ENCODE measurements at places on chromosomes 5 and 9.
A peak's percentile ranks its signal among the peaks of the same experiment; 100 is the strongest.

DNA sequence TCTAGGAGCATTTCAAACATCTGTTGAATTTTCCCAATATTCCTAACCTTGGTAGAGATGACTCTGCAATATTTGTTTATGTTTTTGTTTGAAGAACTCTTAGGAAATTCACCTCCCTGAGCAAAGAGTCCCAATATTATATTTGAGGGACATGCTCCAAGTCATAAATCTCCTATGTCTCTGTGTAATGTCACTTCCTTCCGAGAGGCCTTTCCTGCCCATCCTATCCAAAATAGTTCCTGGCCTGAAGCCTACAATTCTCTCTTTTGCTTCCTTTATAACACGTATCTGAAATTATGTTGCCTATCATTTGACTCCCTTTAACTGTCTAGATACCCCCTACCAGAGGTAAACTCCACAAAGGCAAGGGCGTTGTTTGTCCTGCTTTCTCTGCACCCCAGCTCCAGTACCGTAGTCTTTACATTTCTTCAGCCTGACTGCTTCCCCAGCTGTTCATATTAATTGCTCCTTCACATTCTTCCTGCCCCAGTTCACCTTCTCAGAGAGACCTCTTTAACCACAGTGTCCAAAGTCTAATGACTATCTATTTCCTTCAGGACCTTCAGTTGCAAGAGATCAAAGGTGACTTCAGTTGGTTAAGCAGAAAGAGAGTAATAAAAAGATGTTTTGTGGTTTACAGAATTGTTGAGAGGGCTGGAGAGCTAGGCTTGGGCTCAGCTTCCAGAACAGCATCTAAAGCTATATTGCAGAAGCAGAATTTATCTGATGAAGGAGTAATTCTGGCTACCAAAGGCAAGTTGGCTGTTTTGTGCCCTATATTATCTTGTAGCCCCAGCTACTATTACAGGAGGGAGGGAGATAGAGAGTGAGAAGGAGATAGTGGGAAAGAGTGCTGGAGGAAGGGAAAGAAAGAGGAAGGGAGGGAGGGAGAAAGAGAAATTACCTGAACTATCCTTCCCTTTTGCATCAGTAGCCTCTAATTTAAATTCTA lies 109.3 kb upstream of the TMEM161B start:
- DNase-seq = no peak

GRCh38 chr5:151270599-151270998 lies 17.6 kb downstream of the GM2A start:
- DNase-seq = no peak

GRCh38 chr5:18114151-18114757 lies 480.0 kb downstream of the TAF11L14 start:
- no peak for DNase-seq

DNA sequence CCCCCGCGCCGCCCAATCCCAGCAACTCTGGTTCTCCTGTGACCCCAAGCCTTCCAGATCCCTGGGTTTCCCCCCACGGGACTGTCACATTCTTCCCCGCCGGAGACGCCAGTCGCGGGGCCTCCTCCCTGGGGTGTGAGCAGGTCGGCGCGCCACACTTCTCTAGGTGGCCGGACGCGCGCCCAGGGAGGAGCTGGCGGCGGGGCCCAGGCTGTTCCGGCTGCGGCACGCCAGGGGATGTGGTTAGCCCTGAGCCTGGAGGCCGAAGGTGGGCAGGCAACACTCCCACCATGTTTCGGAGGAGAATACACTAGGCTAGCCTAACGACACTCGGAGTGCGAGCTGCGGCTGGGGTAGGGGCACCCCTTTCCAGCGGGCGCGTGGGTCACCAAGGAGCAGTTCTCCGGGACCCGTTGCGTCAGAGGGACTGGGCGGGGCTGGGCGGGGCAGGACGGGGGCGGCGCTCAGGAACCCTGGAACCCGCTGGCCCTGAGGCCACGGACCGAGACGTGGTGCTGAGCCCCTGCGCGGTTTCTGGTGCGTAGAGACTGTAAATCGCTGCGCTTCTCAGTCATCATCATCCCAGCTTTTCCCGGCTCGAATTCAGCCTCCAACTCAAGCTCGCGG lies at the start of gene SLC27A6:
Gene SLC27A6 (plus strand): TSS at position 478 of the 627 bp plus-strand sequence. CDS start 650 bp downstream, outside the sequence.
- DNase-seq = peak; percentile 14

GRCh38 chr9:76086539-76086938 lies 196.1 kb downstream of the PCSK5 start:
- DNase-seq = no peak

GRCh38 chr5:135133698-135134515 lies 99.9 kb upstream of the PITX1 start:
- DNase-seq = no peak

- DNase-seq = no peak
Observed at GRCh38 chr5:121979691-121980090, 17.9 kb downstream of the SRFBP1 start.

GRCh38 chr5:89097103-89097502 lies 214.1 kb upstream of the MEF2C start:
- DNase-seq = no peak

DNA sequence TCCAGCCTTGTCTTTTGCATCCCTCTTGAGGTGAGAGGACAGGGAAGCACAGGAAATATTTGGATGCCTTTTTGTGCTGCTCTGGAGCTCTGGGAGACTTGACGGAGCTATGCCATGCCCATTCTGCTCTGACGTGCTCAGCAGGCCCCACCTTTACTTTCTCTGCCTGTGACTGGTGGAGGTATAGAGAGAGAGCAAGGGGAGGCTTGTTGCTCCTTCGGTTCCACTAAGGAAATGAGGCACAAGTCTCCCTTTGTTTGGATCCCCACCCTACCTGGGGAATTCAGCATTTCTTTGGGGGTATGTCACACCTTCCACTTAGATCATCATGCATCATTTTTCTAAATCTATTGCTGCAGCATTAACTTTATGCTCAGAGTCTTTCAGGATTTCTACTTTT lies 121.8 kb upstream of the CNTLN start:
- no peak for DNase-seq

DNA sequence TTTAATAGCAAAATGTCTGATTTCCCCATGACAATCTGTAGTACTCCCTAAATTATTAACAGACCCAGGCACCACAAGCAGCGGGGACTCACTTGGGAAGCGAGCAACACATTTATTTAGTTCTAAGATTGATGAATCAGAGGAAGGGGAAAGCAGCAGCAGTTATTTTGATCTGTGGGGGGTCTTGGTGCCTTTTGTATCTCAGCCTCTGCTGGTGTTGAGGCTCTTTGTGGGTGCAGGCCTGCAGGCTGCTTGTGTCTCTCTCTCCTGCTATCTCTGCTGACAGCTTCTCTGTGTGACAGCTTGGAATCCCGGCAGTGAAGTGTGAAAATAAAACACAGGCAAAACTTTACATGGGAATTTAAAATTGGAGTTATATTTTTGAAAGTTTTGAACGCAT lies 878.2 kb upstream of the DMAC1 start:
- DNase-seq = no peak

DNA sequence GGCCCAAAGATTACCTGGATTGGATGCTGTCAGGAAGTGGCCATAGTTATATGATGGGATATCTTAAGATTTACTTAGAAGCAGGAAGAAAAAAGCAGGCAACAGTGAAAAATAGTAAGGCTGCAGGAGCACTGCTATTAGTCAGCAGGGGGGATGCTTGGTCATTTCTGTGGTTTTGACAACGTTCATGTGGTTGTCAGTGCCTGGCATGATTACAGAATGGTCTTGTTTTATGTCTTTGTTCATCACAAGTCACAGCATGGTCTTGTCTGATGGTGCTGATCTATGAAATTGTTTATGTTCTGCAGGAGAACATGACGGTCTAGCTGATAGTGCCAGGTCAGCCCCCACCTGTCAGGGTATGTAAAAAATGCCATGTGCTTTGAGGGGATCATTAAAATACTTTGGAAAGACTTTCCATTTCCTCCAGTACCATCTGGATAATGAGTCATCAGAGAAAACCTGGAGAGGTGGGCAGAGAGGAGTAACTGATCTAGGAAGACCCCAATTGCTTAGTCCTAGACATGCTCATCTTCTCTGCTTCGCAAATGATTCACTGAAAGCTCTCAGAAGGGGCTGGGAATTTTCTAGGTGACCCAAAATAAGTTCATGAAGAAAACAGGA lies 48.5 kb downstream of the PLGRKT start:
- peak; percentile 71 for DNase-seq

- peak; percentile 70 for DNase-seq
Observed at GRCh38 chr9:2093920-2094597, 78.9 kb downstream of the SMARCA2 start.

- DNase-seq = no peak
Observed at GRCh38 chr5:64685866-64686265, 4.4 kb upstream of the SHISAL2B start.

DNA sequence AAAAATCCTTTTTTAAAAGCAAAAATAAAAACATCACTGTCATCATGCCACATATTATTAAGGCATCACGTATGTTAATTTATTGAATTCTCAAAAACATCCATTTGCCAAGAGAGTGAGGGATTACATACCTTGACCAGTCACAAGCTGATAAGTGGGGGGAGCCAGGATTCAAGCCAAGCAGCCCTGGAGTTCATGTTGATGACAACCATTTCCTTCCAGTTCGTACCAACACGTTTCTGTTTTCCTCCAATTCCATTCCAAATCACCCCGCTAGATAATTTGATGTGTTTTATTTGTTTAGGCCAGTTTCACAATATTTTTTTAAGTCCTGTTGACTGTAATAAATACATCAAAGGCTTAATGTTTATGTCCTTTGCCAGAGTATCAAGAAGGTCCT lies 53.0 kb downstream of the SLC1A3 start:
- no peak for DNase-seq

DNA sequence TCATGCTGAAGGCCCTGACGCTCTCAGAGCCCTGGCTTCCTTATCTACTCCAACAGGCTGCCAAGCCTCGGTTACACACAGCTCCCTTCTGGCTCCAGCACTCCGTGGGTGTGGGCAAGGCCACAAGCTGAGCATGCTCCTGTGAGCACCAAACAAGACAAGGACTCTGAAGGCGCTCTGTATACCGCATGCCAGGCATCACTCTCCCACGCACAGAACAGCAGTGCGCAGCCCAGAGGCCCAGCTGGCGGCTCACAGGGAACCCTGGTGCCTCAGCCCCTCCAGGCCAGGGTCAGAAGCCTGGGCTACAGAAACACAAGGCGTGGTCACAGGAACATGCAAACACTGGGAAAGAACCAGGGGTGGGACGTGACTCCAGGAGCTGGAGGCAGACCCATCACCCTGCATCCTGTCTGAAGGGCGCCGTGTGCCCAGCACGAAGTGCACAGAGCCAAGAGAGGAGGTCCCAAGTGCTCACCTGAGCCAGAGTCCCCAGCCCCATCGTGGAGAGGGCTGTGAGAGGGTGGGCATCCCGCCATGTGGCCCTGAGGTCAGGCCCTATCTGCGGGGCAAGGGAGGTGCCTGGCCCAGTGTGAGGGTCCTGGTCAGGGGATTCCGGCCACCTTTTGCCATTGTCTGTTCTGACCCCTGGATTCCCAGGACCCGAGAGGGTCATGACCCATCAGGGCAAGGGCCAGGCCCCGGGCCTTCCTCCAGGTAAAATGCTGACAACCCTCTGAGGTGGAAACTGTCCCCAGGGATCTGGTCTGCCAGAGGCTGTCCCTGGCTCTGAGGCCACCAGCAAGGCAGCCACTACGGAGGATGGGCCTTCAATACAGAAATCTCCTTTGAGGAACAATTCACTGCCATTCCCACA lies 54.7 kb downstream of the COL23A1 start:
- DNase-seq = peak; percentile 44

- no peak for DNase-seq
Observed at GRCh38 chr5:179251276-179251969, 93.8 kb downstream of the ADAMTS2 start.

GRCh38 chr5:42718591-42718990 lies 38.0 kb upstream of the CCDC152 start:
- DNase-seq = no peak

DNA sequence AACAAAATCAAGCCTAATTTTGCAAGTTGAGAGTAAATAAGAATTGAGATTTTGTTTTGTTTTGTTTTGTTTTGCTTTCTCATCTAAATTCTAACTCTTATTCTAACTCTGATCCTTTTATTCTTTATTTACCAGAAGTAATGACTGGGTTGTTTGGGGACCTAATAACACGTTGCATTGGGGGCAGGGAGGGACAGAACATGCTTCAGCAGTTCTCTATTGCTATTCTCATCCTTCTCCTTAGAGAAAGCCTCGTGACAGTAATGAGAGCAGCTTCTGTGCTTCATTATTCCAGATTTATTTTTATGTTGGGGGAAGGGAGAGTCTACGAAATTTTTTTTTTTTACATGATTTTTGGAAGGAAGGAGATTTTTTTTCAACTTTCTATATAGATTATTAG lies 21.1 kb downstream of the CPEB4 start:
- DNase-seq = no peak

GRCh38 chr9:5851445-5851844 lies 18.5 kb upstream of the ERMP1 start:
- peak; percentile 60 for DNase-seq

- DNase-seq = no peak
Observed at GRCh38 chr5:107853031-107853430, 182.3 kb upstream of the EFNA5 start.

DNA sequence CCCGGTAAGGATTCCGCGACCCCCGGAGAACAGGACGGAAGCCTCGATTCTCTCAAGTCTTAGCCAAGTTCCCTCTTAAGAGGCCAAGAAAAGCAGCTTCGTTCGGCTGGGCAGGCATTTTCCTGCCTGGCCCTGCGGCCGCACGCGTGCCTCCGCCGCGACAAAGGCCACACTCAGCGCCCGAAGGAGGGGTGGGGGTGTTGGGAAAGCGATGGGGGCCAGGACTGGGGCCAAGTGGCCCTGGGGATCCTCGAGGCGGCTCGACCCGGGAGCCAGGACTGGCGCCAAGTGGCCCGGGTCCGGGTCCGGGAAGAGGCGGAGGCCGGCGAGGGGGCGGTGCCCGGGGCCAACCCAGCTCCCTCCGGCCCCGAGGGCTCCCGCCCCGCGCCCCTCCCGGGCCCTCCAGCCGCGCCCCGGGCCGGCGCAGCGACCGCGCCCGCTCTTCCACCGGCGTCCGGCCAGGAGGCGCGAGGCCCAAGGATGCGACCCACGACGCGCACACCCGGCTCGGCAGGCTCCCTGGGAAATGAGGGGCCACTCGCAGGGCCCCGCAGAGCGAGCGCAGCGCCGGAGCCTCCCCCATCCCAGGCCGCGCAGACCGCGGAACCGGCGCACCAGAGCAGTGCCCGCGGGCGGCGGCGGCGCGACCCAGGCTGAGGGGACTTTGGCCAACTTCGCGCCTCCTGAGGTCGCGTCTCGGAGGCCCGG lies 756 bp downstream of the VAV2 start:
- DNase-seq = peak; percentile 48

GRCh38 chr5:57435701-57436134 lies 46.9 kb downstream of the ACTBL2 start:
- peak; percentile 48 for DNase-seq

DNA sequence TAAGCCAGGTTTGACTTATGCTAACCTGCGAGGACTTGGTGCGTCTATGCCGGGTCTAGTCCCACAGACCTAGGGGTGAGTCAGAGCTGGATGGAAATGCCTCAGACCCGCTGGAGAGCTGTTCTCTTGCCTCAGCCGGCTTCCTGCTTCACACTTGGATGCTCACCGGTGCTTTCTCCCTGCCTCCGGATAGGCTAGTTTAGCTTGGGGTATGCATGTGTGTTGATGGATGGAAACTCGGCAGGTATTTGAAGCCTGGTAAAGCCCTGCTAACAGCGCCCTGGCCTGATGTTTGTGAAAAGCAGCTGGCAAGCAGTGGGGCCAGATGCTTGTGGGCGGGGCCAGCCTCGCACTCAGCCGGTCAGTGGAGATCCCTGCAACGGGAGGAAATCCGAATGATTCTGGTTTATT lies 29.3 kb downstream of the PRRC2B start:
- peak; percentile 80 for DNase-seq

- DNase-seq = peak; percentile 62
Observed at GRCh38 chr9:131503626-131504465, 1.1 kb downstream of the POMT1 start.
